Activated T-helper 9 cell treated with anti-CD3 and anti-CD28 coated beads, Interleukin-2, amount 50 U/mL, for 16 hours (primary cell): ENCODE measurements at places on chromosomes 12 and 14.

- no peak for DNase-seq
These were observed 24.5 kb upstream of the SPTLC2 start for GRCh38 chr14:77640756-77641533.

DNA sequence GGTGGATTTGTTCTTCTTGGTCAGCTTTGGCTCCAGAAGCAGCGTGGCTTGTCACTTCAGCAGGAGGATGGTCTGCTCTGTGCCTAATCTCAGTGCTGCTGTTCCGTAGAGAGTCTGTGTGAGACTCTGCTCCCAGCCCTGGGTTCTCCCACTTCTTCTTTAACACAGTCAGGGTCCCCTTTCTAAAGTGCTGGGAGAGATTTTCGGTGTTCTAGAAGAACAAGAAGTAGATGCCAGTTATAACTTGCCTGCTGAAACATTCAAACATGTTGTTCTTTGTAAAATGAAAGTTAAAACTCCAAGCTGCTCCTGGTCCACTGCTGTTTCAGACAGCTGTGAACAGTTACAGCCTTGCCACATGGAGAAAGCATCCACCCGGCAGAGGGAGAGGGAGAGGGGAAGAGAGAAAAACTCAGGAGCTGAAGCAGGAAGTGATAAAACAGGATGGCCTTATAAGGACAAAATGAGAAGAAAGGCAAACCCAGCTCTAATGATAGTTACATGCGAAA, 55.2 kb upstream of the CERS5 start:
- DNase-seq, result no peak

GRCh38 chr14:50924843-50925242, 19.4 kb downstream of the PYGL start:
- no peak for DNase-seq

DNA sequence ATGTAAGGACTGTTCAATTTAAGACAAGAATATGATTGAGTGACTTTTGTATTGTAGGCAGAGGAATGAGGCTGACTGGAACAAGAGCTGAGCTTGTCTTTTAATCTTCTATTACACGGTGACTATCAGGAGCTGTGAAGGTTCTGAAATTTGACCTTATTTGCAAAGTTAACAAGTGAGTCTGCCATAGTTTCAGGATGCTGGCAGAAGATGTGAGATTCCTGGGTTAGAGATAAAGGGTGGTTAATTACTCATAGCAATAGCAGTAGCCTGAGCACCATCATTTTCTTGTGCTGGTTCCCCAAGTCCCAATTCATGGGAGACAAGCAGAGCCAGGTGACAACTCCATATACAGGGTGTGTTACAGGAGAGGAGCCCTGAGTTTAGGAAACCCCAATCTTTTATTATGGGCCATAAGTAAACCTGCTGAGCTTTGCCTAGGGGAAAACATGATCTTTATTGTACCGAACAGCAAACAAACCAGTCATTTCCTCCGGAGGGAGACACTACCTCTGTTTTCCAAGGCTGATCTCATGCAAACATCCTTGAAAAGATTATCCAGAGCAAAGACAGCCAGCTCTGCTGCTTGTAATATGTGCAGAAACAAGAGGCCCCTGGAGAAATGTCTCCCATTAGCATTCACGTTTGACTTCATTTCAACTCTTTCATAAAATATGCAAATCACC, 51.7 kb upstream of the DDX11 start:
- no peak for DNase-seq

- DNase-seq, result no peak
These were observed 6.1 kb upstream of the TSPAN9 start for GRCh38 chr12:3071107-3071506.

GRCh38 chr12:111728795-111729194, 37.9 kb upstream of the ALDH2 start:
- DNase-seq, result no peak

- DNase-seq, result no peak
These were observed 15.7 kb downstream of the SMCO2 start for GRCh38 chr12:27462151-27462694.

DNA sequence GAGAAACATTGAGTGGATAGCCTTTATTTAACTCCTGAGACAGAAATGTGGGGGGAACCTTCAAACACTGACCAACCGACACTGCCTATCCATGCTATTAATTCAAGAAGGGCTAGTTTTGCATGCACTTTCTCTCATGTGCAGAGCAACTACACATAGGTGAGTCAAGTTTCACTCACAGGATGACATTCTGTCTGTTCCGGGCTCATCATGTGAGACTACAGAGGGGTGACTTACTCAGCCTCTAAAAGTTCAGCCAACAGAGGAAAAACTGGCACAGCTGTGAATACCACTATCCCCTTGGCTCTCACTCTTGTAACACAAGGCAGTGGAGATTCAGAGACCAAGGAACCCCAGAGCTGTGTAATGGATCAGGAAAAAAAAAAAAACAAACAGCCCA, 13.3 kb downstream of the BEST3 start:
- DNase-seq, result no peak

GRCh38 chr14:51701951-51702350, 50.2 kb downstream of the FRMD6 start:
- no peak for DNase-seq

GRCh38 chr12:29734734-29735133, 49.0 kb downstream of the TMTC1 start:
- DNase-seq, result no peak

DNA sequence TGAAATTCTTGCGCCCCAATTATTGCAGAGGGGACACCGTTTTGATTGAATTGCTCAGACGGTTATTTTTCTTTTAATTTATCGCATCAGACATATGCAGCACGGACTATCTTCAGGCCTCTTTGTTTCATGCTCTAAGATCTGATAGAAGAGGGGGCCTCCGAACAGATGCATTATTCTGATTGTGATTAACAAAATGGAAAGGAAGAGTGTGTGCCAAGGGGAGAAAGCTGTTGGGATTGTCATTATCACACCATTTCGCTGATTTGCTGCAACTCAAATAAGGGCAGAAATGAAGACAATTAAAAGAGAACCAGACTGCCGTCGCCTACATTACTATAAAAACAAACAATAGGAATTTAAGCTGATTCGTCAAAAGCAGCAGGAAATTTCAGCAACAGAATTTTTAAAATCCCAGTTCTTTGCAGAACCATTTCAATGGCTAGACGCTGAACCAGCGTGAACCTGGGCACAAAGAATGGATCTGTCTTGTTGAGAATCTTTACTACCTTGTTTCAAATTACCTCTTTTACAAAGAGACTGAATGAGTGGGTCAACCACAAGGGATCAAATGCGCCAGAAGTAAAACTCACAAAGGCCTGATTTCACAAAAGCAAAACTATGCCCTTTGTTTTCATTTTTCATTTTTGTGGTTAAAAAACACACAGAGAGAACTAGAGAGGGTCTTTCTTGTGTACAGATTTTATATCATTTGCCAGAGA, 30.6 kb downstream of the TMEM132D start:
- no peak for DNase-seq

- DNase-seq, result no peak
These were observed 124.1 kb downstream of the ESRRB start for GRCh38 chr14:76500011-76500410.

GRCh38 chr12:111636209-111636945, 37.3 kb upstream of the ATXN2 start:
- DNase-seq, result no peak

- DNase-seq, result no peak
These were observed 68.7 kb downstream of the STON2 start for GRCh38 chr14:81331229-81332021.

DNA sequence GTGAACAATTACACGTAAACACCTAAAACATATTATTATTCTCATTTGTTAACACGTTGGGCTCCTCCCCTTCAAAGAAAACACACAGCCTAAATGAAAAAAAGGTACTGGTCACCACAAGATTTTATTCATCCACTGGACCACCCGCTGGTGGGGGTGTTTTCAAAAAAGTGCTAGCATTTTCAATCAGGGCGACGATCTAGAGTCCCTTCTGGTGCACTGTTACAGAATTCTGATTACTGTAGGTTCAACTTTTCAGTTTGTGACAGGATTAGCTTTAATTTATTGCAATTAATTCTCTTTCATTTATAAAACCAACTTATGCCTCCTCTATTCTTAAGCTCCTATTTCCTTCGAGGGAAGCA, 443 bp downstream of the MAGOHB start:
- DNase-seq, result no peak

GRCh38 chr12:75087654-75088053, 122.0 kb downstream of the KCNC2 start:
- no peak for DNase-seq
